ENCODE measurements at places on chromosomes 7 and 10. TPM values are rescaled to one million over a fixed set of nuclear protein-coding genes. Genes with fewer than 3 reads are reported as not detected.

Gene SRGN
- total RNA-seq, result 182 TPM

- no peak for DNase-seq
Measured at GRCh38 chr7:54757711-54758110, 1.3 kb downstream of the SEC61G start.

Gene SPACDR
- 0.60 TPM for total RNA-seq

GRCh38 chr7:43248961-43249822 is 136.7 kb downstream of the HECW1 start:
- DNase-seq, result peak; percentile 91

DNA sequence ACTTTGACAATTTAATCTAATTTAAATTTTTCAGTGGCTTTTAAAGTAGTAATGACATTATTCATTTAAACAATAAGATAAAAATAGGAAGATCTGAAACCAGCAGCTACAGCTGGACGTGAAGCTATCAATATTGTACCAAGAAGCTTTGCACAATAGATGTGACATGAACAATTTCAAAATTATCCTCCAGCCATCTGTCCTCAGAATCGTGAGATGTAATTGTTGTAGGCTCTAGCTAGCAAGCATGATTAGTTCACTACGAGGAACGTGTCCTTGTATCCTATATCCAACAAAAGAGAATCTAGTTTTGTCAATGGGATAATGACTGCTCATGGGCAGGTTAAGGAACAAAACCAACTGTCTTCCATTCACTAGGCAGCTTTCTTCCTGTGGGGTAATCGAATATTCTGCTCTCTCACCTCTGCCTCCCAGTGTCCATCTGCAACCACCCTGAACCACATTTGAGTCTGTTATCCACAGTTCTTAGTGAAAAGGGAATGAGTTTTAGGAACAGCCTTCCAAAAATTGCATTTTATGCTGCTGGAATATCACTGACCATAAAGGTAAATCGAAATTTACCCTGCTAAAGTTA is 247.3 kb downstream of the PARD3 start:
- no peak for DNase-seq

GRCh38 chr10:119274519-119275045 is 67.2 kb downstream of the GRK5 start:
- DNase-seq, result no peak

Gene HUS1
- 50.0 TPM for total RNA-seq

DNA sequence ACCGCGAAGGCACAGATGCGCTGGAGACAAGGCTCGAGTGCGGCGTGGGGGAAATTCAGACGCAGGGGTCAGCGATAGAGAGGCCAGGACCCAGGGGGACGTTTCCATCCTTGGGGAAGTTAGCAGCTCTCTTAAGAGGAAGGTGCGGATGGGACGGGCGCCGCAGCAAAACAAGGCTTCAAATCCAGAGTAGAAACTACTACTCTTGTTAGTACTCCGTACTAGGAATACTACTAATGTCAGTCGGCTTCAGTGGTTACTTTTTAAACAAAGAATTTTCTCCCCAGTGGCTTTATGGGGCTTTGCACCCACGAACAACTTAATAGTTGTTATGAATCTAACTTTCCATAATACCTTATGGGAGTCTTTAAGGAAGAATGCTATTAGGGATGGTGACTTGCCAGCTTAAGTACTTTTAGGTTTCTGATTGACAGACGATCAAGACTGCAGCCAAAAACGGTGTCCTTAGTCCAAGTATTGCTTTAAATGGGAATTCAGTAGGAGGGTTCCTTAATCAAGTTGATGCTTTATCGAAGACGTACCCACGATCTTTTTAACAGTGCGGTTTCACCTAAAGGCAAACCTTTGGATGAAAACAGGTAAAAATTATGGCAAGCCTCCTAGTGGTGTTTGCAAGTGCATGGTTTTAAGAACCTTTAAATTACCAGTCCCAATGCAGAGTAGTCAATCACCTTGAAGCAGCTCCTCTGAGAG is 812 bp upstream of the IDE start:
- DNase-seq, result peak; percentile 13

DNA sequence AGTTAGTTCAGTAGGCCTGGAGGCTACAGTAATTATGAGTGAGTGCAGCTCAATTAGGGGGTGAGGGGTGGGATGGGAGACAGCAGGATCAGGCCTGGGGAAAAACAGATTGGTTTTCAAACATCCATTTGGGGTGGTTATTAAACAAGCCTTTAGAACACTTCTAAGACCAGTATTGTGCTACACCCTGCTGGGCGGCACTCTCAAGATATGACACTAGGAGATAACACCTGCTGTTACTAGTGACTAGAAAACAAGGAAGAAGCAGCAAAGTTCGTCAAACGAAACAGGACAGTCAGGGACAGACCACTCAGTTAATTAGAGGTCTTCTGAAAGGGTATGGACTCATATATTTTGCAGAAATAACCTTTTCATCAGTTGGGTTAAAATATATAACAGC is 353.6 kb downstream of the PTEN start:
- no peak for DNase-seq

Gene CEP41
- 15.9 TPM for total RNA-seq

Gene PRSS37
- not detected for total RNA-seq

Gene DLD
- total RNA-seq, result 128 TPM

- DNase-seq, result peak; percentile 56
Measured at GRCh38 chr7:36862771-36863261, 138.5 kb upstream of the AOAH start.

Gene FKBP6
- not detected for total RNA-seq

Gene DLX5
- total RNA-seq, result not detected

All from A172 (cell line).